ENCODE measurements at places on chromosomes 5 and 9. TPM values are rescaled to one million over a fixed set of nuclear protein-coding genes. Genes with fewer than 3 reads are reported as not detected.

SOWAHA gene
- total RNA-seq: 0.15 TPM

GTF2H2 gene
- total RNA-seq: 12.2 TPM

IL9 gene
- total RNA-seq: not detected

RNF208 gene
- total RNA-seq: 1.8 TPM

IL3 gene
- total RNA-seq: not detected

BTNL3 gene
- not detected for total RNA-seq

DMRTA1 gene
- total RNA-seq: 1.1 TPM

ZNF622 gene
- 46.8 TPM for total RNA-seq

SPOCK1 gene
- 24.2 TPM for total RNA-seq

SAPCD2 gene
- total RNA-seq: 29.3 TPM

MAMDC4 gene
- total RNA-seq: 1.8 TPM

TAF11L7 gene
- total RNA-seq: not detected

GABBR2 gene
- 0.15 TPM for total RNA-seq

SSNA1 gene
- 146 TPM for total RNA-seq

IL5 gene
- not detected for total RNA-seq

SMIM32 gene
- not detected for total RNA-seq

CERT1 gene
- total RNA-seq: 29.7 TPM

FSD1L gene
- total RNA-seq: 3.2 TPM

SLC26A2 gene
- total RNA-seq: 23.0 TPM

CNTFR gene
- 0.20 TPM for total RNA-seq

TMEM161B gene
- total RNA-seq: 7.8 TPM

CAVIN4 gene
- total RNA-seq: 0.53 TPM
